ENCODE measurements at places on chromosomes 6 and 20.

- DNase-seq: no peak
These were observed 72.7 kb downstream of the BLOC1S5 start for GRCh38 chr6:7991536-7991935.

DNA sequence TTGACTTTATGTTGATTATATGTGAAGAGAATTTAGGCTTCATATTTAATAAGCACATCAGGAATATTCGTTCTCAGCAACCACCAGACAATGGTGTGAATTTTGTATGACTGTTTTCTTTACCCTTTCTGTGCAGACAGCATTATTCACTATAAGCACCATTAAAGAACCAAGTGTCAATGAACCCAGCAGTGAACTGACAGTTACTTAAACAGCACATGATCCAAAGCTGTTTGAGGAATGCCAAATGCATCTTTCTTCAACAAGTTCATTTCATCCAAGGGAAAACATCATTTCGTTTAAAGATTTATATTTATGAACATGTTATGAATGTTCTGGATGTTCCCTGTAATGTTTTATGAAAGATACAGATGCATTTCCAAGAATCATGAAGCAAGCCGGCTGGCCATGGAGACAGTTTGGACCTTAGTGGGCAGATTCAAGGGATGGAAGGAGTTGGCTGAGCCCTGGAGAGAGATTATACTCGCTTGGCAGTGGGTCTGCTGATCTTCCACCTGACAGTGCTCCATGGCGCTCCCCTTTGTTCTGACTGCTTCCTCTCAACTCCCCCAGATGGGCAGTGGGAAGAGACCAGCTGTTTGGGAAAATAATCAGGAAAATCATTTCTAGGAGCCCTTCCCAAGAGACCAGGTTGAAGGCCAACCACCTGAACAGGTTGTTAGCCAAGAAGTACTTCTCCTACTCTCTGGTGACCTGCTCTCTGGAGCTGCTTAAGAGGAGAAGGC, 326.0 kb upstream of the RSPO3 start:
- no peak for DNase-seq

DNA sequence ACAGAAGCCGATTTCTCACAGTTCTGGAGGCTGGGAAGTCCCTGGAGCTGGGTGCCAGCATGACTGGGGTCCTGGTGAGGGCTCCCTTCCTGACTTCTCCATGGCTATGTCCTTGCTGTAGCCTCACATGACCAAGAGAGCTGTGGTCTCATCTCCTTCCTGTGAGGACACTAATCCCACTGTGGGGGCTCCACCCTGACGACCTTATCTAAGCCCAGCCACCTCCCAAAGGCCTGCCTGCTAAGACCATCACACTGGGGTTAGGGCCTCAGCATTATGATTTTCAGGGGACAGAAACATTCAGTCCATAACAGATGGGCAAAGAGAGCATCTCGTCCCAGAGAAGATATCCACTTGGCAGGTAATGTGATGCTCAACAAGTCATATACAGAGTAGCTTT, 16.8 kb downstream of the RPP40 start:
- no peak for DNase-seq

DNA sequence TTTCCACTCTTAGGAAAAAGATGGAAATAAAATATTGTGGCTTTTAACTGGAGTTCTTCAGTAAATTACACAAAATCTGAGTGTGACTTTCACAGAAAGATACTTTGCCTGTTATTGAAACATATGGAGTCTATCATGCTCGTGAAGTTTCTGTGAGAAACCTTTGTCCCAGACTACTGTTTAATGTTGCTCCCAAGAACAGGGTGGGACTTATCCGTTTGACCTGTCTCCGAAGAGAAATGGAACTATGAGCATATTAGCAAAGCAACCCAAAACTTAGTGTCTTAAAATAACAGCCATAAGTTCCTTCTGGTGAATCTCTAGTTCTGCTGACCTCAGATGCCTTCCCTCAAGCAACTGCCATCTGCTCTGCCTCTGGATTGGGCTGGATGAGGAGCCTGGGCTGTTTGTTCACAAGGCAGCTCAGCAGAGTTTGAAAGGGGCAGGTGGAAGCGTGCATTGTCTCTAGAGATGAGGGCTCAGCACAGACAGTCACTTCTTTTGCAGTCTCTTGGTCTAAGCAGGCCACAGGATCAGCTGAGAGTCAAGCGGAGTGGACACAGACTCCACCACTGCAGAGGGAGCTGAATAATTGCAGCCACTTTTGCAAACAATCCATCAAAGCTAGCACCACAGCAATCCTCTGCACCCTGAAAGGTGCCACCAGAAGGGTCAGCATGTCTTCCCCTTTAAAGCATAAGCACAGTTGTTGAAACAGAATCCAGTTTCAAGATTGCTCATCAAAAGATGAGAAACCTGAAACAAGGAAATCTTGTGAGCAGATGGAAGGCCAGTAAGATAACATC, 52.8 kb downstream of the MYB start:
- no peak for DNase-seq

DNA sequence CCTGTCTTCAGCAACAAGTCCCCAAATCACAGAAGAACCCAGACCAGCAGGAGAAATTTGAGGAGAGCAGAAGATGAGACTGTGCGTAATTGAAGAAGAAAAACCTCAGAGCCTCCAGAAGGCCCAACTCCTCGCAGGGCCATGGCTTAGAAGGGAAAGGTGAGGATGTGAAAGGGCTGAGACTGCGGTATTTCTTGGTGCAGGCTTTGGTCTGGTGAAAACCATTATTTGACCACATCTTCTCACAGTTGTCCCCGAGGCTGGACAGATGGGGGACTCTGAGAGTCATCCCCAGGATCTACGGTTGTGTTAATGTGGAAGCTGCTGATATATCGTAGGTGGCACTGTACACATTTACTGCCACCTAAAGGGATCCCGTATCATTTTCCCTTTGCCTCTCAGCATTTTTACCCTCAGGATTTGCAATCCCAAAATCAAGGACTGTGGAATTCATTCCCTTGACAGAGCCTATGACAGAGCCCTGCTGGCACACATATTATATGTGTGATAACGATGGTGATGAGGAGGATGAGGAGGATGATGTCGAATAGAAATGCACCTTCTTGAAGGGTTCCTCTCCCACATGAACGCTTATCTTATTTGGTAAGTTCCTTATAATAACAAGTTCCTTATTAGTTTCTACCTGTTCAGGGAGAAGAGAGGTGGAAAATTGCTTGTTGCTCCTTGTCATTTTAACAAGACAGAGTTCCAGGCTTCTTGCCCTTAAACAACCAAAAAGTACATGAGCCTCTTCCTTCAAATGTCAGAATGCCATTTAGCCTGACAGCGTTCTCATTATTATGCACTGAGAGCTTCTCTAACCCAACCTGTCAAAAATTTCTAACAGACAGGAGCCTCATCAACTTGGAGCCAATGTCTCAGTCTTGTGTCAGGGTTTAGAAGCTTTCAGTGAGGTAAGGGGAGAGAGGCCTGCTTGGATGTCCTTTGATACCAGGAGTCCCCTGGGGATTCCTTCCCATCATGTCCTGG, 135.8 kb downstream of the PXDC1 start:
- no peak for DNase-seq

- DNase-seq: no peak
These were observed 52.2 kb upstream of the TASP1 start for GRCh38 chr20:13690943-13691342.

- DNase-seq: no peak
These were observed 238.1 kb downstream of the RNGTT start for GRCh38 chr6:88725111-88725975.

DNA sequence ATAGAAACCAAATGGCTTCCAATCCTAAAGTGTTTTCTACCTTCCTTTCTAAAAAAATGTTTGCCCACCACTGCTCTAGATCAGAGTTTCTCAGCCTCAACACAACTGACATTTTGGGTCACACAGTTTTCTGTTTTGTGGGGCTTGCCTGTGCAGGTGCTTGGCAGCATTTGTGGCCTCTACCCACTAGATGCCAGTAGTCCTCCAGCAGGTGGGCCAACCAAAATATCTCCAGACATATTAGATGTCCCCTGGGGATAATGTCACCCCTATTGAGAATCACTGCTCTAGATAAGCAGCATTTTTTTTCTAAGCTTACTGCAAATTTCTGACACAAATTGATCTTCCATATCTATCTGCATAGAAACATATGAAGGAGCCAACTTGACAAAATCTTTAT, 26.3 kb upstream of the EPM2A start:
- no peak for DNase-seq

DNA sequence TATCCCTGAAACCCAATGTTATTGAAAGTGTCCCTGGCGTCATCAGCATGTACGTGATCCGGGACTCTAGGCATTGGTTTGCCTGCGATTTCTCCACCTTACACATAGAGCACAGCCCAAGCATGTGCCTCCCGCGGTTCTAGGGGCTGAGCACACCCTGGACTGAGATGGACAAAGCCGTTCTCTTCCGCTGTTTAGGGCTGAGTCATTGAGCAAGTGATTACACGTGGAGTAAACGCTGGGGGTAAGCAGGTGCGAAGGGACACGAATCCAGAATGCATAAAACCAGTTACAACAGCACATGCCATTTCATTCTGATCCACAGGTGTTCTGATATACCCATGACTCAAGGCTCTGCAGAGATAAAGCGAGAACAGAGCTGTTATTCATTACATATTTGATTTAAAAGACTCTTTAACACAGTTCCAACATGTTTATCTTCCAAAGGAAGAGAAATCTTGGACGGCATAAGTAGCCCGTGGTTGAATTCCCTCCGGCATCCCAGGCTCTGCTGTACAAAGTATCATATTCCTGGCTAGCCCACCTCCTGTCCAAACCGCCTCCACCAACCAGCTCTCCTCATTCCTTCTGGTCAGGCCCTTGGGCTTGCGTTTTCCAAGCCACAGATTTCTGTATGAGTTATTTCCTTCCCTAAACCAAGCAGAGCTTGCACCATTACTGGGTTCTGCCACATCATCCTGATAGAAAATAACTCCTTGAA, 36.1 kb upstream of the THBS2 start:
- no peak for DNase-seq

DNA sequence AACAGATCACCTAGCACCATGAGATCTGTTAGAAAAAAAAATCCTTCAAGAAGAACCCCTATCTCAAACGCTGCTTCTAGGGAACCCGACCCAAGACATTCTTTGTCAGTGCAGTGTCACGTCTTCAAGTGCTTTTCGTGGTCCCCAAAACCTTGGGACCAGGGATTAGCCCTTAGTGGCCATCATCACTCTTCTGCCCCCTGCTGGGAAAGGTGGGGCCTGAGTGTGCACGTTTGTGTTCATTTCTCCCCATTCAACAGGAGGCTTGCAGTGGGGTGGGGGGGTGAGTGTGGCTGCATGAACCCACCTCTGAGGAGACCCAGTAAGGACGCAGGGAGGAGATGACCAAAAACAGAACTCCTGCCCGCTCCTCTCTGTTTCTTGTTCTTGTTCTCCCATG, 218.2 kb upstream of the RNF24 start:
- no peak for DNase-seq

GRCh38 chr6:152100183-152100618, 292.7 kb downstream of the ESR1 start:
- no peak for DNase-seq

GRCh38 chr6:120211955-120212792, 862.6 kb upstream of the MAN1A1 start:
- no peak for DNase-seq

DNA sequence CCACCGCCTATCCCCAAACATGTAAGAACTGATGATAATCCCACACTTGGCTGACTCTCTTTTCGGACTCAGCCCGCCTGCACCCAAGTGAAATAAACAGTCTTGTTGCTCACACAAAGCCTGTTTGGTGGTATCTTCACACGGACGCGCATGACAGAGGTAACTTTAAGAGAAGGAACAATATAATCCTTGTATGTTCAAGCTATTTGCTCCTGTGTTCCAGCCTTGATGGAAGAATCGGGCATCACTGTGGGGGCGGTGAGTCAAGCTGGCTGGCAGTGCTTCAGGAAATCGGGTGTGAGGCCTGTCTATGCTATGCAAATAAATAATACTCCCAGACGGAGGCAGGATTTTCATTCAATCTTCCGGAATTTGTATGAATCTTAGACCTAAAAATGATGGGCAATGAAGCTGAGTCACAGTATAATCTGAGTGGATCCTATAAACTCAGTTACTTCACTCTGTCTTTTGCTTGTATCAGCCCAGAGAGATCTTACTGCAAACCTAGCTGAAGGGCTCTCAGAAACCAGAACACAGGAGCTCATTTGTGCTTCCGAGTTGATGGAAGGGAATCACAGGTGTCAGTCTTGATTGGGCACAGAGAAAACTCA, 45.2 kb upstream of the NT5E start:
- DNase-seq: no peak

DNA sequence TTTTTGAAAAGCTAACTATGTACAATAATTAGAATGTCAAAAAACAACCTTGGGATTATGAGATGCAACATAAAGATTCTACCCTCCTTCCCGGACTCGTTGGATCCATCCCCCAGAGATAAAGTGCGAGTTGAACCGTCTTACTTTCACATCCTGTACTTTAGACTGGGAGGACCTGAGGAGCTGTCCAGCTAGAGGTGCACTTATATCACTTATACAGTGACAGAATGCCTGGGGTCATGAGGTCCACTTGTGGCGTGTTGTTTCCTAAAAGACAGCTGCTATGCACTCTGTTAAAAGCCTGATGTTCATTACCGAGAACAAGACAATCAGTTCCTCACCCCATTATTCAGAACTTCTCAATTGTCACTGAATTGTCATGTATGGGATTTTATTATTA, 2.1 kb downstream of the CDS2 start:
- no peak for DNase-seq

All from cortex of kidney (tissue), 1 donor.